AML-193 (cell line): ENCODE measurements at places on chromosomes 11 and 22.

DNA sequence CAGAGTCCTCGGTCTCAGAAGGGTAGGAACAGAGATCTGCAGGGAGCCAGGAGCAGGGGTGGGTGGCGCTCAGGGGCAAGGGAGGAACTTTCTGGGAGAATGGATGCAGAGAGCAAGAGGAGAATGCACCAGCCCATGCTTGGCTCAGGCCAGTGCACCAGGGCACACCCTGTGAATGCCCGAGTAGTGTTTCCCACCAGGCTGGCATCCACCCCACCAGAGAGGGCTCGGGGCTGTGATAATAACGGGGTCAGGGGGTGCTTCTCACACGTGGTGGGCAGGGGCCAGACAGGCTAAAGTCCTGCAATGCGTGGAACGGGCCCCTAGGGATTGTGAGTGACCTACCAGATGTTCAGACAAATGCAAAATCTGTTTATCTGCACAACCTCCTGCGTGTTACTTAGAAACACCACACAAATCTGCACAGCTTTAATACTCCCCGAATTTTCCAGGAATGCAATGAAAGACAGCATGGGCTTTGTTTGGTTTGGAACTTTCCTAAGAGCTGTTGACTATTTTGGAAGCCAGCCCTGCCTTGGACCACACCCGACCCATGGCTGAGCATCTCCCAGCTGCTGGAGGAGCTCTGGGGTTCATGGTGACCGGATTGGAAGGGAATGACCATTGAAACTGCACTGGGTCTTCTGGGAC, 368.3 kb downstream of the SHANK2 start:
- no peak for DNase-seq

GRCh38 chr11:120025606-120026335, 112.1 kb downstream of the TRIM29 start:
- no peak for DNase-seq

DNA sequence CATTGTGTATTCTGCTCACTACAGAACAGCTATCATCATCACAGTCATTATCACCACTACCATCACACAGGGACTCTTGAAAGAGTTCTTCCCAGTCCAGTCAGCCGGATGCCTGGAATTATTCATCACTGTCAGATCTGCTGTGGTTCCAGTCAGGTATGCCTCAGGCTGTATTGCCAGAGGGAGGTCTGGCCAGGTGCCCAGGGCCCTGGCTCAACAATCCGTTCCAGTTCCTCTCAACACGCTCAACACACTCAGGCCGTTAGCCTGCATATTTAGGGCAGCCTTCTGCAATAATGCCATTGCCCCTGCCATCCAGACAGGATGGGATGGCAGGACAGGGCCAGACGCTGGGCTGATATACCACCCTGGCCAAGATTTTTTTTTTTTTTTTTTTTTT, 28.6 kb upstream of the RASL10A start:
- no peak for DNase-seq

DNA sequence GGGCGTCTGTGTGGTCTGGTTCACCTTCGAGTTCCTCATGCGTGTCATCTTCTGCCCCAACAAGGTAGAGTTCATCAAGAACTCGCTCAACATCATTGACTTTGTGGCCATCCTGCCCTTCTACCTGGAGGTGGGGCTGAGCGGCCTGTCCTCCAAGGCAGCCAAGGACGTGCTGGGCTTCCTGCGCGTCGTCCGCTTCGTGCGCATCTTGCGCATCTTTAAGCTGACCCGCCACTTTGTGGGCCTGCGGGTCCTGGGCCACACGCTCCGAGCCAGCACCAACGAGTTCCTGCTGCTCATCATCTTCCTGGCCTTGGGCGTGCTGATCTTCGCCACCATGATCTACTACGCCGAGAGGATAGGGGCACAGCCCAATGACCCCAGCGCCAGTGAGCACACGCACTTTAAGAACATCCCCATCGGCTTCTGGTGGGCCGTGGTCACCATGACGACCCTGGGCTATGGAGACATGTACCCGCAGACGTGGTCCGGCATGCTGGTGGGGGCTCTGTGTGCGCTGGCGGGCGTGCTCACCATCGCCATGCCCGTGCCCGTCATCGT, 37.3 kb downstream of the KCNC1 start:
- no peak for DNase-seq

- DNase-seq = no peak
Measured at GRCh38 chr22:19991645-19992451, 24.8 kb downstream of the ARVCF start.

DNA sequence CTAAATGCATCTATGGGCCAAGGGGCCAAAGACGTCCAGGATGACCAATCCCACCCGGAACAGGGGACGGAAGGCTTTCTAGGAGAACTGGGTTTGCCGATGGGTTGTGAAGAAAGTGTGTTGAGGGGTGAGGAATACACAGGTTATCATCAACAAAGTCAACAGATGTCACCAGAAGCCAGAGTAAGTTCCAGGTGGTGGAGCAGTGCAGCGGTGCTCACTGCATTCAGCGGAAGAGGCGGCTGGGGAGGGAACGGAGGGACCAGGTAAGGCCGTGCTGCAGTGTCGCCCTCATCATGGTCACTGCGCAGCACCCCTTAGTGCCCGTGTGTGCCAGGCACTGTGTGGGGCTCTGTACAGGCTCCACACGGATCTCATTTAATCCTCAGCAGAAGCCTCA, 176.0 kb downstream of the EFCAB6 start:
- DNase-seq = no peak

GRCh38 chr22:39985383-39986035, 9.2 kb upstream of the FAM83F start:
- DNase-seq = no peak

- no peak for DNase-seq
Measured at GRCh38 chr22:48309115-48309705, 1518.5 kb downstream of the BRD1 start.

- no peak for DNase-seq
Measured at GRCh38 chr22:41739576-41739975, 40.3 kb downstream of the MEI1 start.

- DNase-seq = peak; percentile 24
Measured at GRCh38 chr11:12118949-12119348, 8.6 kb downstream of the MICAL2 start.
